ENCODE measurements at places on chromosomes 1 and 21. TPM values are rescaled to one million over a fixed set of nuclear protein-coding genes. Genes with fewer than 3 reads are reported as not detected.

- H3K27me3 ChIP-seq, result no peaks in the 10 kb centered on the region
- DNase-seq, result no peak
- H3K27ac ChIP-seq, result peak overlapping the region; percentile 53
- no peak overlapping the region for H3K4me3 ChIP-seq
- H3K36me3 ChIP-seq, result peaks cover 47% of the 10 kb centered on the region
- H3K4me1 ChIP-seq, result peaks cover 3% of the 10 kb centered on the region
These were observed 86.6 kb downstream of the PTBP2 start for GRCh38 chr1:96808191-96808590.

DNA sequence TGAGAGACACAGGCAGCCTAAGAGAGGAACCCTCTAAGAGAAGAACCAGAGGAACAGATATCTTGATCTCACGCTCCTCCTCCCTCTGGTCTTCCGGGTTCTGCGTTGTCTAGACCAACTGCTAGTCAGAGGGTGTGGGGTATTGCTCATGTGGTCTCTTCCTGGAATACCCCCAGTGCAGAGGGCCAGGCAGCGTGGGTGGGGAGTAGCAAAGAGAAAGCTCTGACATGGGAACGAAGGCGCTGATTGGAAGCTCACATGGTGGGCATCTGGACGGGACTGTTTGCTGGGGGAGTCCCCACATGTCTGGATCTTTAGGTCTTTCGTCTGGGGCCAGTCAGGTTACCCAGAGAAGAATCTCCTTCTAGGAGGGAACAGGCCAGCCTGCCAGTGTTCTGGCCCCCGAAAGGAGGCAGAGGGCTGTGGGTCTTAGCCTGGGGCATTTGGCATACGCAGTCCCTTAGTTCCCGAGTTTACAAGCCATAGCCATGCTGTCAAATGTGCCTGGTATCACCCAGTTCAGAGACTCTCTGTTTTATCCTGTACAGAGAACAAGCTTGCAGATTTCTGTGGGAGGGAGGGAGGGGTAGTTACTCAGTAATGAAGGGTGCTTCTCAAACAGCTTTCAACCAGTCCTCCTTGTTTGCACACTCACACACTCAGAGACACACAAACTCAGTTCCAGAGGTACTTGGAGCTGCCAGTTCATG lies 18.3 kb upstream of the IL6R start:
- peaks cover 39% of the 10 kb centered on the region for H3K4me1 ChIP-seq
- H3K27me3 ChIP-seq, result no peaks in the 10 kb centered on the region
- peak; percentile 88 for DNase-seq
- H3K4me3 ChIP-seq, result peak overlapping the region; percentile 60
- H3K36me3 ChIP-seq, result no peaks in the 10 kb centered on the region

GRCh38 chr1:157274698-157275534 lies 136.7 kb upstream of the ETV3 start:
- H3K4me1 ChIP-seq, result no peaks in the 10 kb centered on the region
- peaks cover 9% of the 10 kb centered on the region for H3K27me3 ChIP-seq
- no peak for DNase-seq
- no peak overlapping the region for H3K4me3 ChIP-seq
- H3K36me3 ChIP-seq, result no peaks in the 10 kb centered on the region

GRCh38 chr1:3948344-3948743 lies 48.3 kb upstream of the C1orf174 start:
- H3K36me3 ChIP-seq, result no peaks in the 10 kb centered on the region
- peaks cover 5% of the 10 kb centered on the region for H3K27me3 ChIP-seq
- no peak overlapping the region for H3K27ac ChIP-seq
- no peaks in the 10 kb centered on the region for H3K4me1 ChIP-seq
- H3K4me3 ChIP-seq, result no peak overlapping the region
- no peak for DNase-seq

DNA sequence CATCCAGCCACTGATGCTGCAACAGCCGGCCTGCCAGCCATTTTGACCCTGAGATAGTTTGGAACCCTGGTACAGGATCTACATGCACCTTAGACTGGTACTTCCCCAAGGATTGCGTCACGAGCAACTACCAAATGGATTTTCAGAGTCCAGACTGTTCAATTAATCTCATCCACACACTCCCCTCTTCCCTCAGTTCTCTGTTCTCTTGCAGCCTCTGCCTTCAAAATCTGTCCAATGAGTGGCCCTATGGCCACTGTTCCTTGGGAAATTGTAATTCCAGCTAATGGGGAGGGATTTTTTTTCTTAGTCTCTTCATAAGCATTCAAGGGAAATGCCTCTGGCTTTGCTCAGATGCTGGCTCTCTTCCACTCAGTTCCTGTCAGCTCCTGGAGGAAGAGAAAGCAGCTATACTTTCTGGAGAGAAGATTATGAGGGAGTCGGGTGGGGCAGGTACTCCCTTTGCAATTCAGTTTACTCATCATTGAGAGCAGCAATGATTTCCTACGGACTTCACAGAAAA lies 19.8 kb upstream of the UAP1 start:
- H3K4me3 ChIP-seq, result no peak overlapping the region
- H3K36me3 ChIP-seq, result peaks cover 3% of the 10 kb centered on the region
- no peak overlapping the region for H3K27ac ChIP-seq

DNA sequence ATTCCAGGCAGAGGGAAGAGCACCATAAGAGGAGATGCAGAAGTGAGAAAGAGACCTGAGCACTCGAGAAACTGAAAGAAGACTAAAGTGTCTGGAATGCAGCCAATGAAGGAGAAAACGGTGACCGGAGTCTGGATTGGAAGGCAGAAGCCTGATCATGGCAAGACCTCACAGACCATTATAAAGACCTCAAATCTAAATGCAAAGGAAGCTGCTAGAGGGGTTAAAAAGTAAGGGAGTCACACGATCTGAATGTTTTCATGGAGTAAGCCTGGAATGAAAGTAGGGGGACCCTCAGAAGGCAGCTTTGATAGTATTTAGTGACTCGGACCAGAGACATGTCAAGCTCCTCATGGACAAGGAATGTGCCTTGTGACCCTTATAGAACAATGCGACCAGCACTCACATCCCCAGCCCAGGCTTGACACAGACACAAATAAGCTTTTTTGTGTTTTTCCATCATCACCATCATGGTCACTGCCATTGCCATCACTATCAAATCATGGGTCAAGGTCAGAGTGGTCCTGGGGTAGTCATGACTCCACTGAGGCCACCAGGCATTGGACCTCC lies 183.6 kb downstream of the SEC16B start:
- no peak overlapping the region for H3K4me3 ChIP-seq
- H3K27me3 ChIP-seq, result no peaks in the 10 kb centered on the region
- H3K36me3 ChIP-seq, result no peaks in the 10 kb centered on the region
- H3K4me1 ChIP-seq, result no peaks in the 10 kb centered on the region
- DNase-seq, result no peak
- H3K27ac ChIP-seq, result no peak overlapping the region

The ERG gene
- not detected for total RNA-seq

The LAMB3 gene
- 13.0 TPM for total RNA-seq

GRCh38 chr1:58430421-58431275 lies 115.9 kb downstream of the OMA1 start:
- no peak overlapping the region for H3K4me3 ChIP-seq
- DNase-seq, result no peak
- H3K4me1 ChIP-seq, result no peaks in the 10 kb centered on the region
- H3K36me3 ChIP-seq, result peaks cover 17% of the 10 kb centered on the region
- H3K27me3 ChIP-seq, result no peaks in the 10 kb centered on the region

GRCh38 chr1:206011057-206011456 lies 7.9 kb upstream of the RAB7B start:
- no peak overlapping the region for H3K4me3 ChIP-seq
- H3K27me3 ChIP-seq, result peaks cover 5% of the 10 kb centered on the region
- H3K36me3 ChIP-seq, result no peaks in the 10 kb centered on the region
- H3K4me1 ChIP-seq, result peaks cover 21% of the 10 kb centered on the region

The RIPK4 gene
- 0.49 TPM for total RNA-seq

DNA sequence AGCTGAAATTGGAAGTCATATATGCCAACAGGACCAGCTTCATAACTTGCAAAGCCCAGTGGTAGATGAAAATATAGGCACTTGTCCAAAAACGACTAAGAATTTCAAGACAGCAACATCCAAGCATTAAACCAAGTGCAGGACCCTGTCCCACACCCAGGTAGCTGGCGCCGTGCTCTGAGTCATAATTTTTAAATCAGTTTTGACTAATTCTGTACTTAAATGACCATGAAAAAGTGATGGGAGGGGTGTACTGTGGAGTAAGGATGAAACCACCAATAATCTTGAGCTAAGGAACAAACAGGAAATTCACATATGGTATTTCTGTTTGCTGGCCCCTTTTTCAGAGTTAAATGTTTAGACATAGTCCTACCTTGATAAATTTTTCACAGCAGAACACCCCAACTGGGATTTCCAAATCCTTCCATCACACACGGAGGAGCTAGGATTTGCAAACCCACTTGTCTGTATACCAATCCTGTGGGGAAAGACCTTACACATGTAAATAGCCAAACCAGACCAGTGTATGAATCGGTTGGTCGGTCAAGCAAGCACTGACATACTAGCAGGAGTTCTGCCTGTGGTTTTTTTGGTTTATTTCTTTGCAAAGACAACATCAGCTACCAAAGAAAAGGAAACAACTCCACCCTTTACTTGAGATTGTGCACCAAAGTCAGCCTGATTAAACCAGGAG lies 235.7 kb upstream of the RAB4A start:
- no peak overlapping the region for H3K4me3 ChIP-seq
- H3K27ac ChIP-seq, result no peak overlapping the region
- peaks cover 3% of the 10 kb centered on the region for H3K27me3 ChIP-seq
- peaks cover 6% of the 10 kb centered on the region for H3K4me1 ChIP-seq

DNA sequence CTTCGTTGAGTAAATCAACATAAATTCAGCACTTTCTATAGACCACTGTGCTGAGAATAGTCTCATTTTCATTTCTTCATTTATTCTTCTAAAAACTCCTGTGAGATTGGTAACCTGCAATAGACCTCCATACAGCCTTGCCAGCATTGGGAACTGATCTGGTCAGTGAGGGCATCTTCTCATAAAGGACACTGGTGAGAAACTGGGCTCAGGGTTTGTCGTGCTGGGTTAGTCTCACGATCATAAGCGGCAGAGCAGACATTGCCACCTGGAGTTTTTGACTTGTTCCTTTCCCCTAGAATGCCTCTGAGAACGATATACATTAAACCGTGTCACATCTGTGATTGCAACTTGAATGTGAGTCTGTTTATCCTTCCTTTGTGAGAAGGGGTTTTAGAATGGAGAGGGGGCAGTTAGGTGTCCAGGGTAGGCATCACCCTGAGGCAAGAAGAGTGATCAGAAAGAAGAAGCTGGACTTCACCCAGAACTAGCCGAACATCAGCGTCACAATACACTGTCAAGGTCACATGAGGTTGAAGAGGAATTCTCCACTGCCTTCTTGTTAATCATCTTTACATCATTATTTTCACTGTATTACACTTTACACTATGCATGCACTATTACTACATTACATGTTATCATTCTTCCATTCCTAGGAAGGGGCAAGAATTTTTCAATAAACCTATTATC lies 1.4 kb upstream of the TTLL7 start:
- peaks cover 7% of the 10 kb centered on the region for H3K4me1 ChIP-seq
- no peak for DNase-seq

The EPB41 gene
- total RNA-seq, result 100 TPM

- H3K27ac ChIP-seq, result no peak overlapping the region
- H3K4me3 ChIP-seq, result no peak overlapping the region
- no peaks in the 10 kb centered on the region for H3K4me1 ChIP-seq
- DNase-seq, result no peak
These were observed 35.6 kb upstream of the NEK7 start for GRCh38 chr1:198121056-198121826.

The SETSIP gene
- total RNA-seq, result not detected

The OLIG2 gene
- total RNA-seq, result not detected

The DHRS3 gene
- 45.7 TPM for total RNA-seq

GRCh38 chr1:19113697-19114092 lies 96.4 kb downstream of the UBR4 start:
- H3K4me1 ChIP-seq, result no peaks in the 10 kb centered on the region
- peak overlapping the region; percentile 37 for H3K27ac ChIP-seq
- DNase-seq, result peak; percentile 58
- H3K27me3 ChIP-seq, result no peaks in the 10 kb centered on the region
- H3K36me3 ChIP-seq, result peaks cover 49% of the 10 kb centered on the region
- H3K4me3 ChIP-seq, result no peak overlapping the region

DNA sequence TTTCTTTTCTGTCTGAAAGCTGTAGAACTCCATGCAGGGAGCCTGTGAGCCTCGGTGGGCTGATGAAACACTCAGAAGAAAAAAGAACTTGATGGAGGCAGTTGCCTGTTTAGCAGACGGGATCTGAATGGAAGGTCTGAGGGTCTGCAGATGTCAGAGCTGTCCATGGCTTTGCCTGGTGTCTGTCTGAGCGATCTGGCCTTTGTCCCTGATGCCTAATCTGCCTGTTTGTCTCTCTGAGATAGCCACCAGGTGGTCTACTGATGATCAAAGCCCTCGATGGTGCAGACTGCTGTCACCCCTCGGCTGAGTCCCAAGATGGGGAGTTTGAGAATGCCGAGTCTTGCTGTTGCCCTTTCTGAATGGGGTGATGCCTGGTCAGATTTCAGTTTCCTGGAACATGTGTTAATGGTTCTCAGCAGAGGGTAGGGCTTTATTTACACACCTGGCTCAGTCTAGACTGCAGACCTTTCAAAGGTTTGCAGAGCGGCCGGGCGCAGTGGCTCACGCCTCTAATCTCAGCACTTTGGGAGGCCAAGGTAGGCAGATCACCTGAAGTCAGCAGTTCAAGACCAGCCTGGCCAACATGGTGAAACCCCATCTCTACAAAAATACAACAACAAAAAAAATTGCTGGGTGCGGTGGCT lies 90.4 kb downstream of the KIF26B start:
- no peaks in the 10 kb centered on the region for H3K27me3 ChIP-seq
- no peak for DNase-seq
- H3K4me1 ChIP-seq, result no peaks in the 10 kb centered on the region
- H3K27ac ChIP-seq, result no peak overlapping the region

DNA sequence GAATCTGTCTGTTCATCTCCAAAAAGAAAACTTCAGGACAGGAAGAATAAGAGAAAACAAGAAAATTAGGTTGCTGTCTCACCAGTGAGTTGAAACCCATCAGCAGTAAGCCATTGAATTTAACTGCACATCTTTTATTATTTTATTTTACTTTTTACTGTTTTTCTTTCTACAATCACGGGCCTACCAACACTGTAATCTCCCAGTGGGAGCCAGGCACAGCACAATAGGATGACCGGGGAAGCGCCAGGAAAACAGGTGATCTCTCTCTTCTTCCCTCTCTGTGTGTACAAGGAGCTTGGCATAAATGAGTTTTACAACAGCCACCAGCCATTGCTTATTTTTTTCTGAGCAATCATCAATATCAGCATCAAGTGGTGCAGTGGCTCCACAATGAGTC lies 113.1 kb upstream of the ESRRG start:
- DNase-seq, result no peak
- H3K4me3 ChIP-seq, result no peak overlapping the region
- no peaks in the 10 kb centered on the region for H3K4me1 ChIP-seq
- no peaks in the 10 kb centered on the region for H3K36me3 ChIP-seq

GRCh38 chr1:185257950-185258208 lies 59.2 kb downstream of the IVNS1ABP start:
- H3K4me1 ChIP-seq, result peaks cover 17% of the 10 kb centered on the region
- no peaks in the 10 kb centered on the region for H3K27me3 ChIP-seq
- peaks cover 3% of the 10 kb centered on the region for H3K36me3 ChIP-seq
- no peak overlapping the region for H3K27ac ChIP-seq
- no peak overlapping the region for H3K4me3 ChIP-seq
